ENCODE measurements at places on chromosomes 12 and 14.

DNA sequence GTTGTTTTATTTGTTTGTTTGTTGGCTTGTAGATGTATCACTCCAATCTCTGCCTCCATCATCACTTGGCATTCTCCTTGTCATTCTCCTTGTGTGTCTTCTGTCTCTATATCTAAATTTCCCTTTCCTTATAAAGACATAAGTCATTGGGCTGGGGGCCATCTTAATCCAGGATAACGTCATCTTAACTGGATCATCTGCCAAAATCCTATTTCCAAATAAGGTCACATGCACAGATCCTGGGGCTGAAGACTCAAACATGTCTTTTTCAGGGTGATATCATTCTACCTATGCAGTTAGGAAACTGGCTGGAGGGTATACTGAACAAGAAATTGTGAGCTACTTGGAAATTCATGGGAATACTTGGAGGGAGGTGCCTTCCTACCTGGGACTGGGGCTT, 8.7 kb upstream of the CCDC60 start:
- DNase-seq = no peak

- DNase-seq = no peak
Measured at GRCh38 chr14:73887694-73888459, 1.2 kb downstream of the ZNF410 start.

DNA sequence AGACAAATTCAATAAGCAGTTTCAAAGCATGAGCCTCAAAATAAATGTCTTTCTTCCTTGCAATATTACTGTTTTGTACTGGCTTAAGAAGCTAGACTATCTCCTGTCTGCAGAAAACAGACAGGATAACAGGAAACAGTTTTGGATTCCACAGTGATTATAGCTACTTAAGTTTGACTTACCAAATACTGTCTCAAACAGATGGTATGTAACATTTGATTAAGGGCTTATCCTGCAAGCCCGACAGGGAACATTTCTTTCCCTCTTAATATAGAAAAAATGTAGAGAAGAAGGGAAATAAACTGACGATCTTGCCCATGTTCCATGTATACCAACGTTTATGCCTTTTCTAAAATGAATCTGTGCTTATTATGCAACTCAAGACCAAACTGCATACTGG, 179.9 kb upstream of the EEA1 start:
- no peak for DNase-seq

DNA sequence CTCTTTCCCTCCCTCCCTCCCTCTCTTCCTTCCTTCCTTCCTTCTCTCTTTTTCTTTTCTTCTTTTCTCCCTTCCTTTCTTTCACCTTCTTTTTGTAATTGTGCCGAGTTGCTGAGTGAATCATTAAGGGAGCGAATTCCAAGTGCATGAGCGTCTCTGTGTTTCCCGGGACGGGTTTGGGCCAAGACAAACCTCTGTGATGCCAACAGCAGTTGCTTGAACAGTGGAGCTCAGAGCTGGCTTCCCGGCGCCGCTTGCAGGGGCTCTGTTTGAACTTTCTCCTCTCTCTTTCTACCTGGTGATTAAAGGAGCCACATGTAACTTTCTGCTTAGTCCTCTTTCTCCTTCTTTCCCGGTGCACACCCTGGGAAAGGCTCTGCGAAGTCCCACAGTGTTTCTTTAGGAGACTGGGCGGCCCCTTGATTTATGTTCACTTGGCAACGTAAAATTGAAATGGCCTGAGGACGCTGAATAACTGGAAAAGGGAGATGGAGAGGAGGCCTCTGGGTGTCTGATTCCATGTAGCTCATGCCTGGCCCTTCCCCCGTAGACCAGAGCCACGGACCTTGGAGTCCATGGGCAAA, 33.7 kb upstream of the MAP1LC3B2 start:
- DNase-seq = no peak

DNA sequence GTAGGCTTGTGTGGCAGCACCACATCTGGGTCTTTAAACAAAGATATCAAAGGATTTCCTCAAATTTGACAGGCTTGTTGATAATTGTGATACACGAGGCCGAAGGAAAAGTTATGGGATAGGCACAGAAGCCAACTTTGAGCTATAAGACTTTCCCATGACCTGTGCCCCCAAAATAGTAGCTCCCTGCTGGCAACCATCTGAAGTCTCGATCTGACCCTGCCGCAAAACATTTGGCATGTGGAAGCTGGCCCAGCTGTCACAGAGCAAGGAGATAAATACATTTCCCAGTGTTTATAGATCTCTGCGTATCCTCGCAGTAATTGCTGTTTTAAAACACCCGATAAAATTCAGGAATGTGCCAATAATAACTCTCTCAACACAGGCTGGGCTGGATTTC, 26.4 kb upstream of the RGS6 start:
- no peak for DNase-seq

DNA sequence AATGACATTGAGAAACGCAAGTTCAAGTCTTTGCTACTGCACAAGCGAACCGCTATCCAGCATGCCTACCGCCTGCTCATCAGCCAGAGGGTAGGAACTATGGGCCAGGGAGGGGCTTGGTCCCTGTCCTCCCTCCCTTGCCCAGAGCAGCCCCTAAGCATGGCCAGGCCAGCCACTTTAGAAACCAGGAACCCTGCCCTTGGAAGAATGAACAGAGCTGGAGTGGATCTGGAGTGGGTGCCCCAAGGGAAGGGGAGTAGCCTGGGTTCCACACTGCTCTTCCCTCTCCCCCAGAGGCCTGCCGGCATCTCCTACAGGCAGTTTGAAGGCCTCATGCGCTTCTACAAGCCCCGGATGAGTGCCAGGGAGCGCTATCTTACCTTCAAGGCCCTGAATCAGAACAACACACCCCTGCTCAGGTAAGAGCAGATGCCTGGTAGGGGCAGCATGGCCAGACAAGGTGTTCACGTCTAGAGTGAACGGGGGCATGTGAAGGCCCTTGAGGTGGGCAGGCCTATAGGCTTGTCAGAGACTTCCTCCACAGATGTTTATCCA, 55.8 kb downstream of the TPCN1 start:
- DNase-seq = no peak

DNA sequence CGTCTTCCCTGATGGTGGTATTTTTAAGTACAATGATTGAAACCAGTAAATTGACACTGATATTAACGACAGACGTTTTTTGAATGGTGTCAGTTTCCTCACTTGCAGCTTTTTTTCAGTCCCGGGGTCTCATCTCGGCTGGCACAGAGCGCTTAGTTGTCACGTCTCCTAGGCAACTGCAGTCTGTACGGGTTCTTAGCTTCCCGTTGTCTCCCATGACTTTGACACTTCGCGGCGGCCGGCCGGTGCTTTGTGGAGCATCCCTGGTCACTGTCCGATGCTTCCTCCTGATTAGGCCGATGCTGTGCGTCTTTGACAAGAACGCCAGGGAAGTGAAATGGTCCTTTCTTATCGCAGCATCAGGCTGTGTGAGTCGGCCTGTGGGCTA, 67.4 kb downstream of the ADGRD1 start:
- no peak for DNase-seq

- no peak for DNase-seq
Measured at GRCh38 chr12:11826574-11826973, 177.1 kb downstream of the ETV6 start.

GRCh38 chr14:95146079-95146771, 11.1 kb downstream of the DICER1 start:
- no peak for DNase-seq

GRCh38 chr12:19234171-19234704, 104.7 kb downstream of the PLEKHA5 start:
- no peak for DNase-seq

DNA sequence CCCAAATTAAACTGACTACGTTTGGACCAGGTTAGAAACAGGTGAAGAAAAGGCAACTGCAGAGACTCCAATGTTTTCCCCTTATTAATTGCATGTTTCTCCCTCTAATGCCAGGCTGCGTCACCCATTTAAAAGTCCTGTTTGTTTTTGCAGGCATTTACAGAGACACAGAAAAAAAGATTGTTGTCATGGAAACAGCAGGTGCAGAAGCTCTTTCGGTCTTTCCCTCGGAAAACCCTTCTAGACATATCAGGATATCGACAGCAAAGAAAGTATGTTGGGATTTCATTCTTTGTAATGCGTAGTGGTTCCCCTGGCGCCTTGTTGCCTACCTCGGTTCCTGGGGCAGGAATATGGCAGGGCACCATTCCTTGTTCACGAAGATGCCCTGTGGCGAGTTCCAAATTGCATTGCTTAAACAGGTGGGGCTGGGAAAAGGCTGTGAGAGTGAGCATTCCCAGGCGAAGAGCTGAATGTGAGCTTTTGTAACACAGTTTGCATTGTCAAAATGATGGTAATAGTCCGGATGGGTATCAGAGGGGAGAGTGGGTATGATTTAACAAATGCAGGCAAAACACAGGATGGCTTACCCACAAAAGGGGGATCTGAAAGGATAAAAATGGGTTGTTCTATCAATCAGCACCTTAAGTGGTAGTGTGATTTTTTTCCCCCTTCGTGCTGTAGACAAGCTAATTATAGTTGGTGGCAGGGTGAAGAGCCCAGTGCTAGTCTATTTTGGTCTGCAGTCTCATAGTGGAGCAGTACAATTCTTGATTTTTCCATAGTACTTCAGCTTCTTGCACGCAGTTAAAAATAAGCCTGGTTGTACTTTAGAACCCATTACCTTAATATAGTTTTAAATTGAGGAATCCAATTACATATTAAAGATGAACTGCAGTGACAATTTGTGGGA, 132.4 kb downstream of the GCH1 start:
- no peak for DNase-seq

- DNase-seq = no peak
Measured at GRCh38 chr12:109927622-109928021, 27.5 kb downstream of the TCHP start.

GRCh38 chr12:48996794-48997718, 2.1 kb downstream of the DDN start:
- DNase-seq = no peak

GRCh38 chr12:17326649-17327048, 720.7 kb upstream of the LMO3 start:
- DNase-seq = no peak

DNA sequence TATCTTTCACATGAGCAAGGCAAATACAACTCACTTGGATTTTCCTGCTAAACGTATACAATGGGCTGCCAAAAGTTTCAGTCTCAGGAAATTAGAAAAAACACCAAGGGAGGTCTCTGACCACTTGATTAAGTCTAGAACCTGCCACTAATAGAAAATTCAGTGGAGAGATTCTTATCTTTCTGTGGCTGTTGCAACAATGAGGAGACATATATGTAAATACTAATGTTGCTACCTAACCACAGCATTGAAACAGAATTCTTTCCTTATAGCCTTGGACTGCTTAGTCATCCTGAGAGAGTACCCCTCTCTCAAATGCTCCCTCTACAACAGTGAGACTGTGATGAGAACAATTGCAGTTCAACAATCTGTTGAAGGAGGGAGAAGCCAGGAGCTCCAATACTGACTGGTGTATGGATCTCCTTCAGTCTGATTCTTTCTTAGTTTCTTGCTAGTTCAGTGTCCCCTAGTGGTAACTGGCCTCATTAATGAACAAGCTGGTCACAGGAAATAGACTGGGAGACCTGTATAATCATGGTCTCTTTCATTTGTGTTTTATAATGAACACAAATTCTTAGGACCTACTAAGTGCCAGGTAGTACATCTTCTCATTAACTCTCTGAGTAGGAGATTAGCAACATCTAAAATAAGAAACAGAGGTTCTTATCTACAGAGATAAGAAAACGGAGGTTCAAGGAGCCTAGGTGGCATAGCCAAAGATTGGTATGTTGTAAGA, 164.5 kb downstream of the SLC38A4 start:
- DNase-seq = no peak

DNA sequence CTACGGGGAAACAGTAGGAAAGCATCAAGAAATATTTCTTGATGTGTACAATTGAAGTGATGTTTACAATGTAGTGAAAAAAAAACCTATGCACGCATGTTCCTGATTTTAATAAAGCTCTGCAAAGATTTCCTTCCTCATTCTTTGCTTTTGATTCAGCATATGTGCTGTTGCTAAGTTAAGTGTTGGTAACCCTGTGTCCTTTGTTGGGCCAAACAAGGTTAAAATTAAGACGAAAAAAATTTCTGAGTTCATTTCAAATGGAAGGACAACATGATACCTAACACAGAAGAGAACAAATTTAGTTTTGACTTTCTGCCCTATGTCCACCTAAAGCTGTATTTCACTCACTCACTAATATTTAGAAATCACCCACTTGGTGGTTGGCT, 62.8 kb downstream of the PPP2R5C start:
- no peak for DNase-seq
